ENCODE measurements at places on chromosomes 4 and X. TPM values are rescaled to one million over a fixed set of nuclear protein-coding genes. Genes with fewer than 3 reads are reported as not detected.

The NDNF gene
- not detected for total RNA-seq

DNA sequence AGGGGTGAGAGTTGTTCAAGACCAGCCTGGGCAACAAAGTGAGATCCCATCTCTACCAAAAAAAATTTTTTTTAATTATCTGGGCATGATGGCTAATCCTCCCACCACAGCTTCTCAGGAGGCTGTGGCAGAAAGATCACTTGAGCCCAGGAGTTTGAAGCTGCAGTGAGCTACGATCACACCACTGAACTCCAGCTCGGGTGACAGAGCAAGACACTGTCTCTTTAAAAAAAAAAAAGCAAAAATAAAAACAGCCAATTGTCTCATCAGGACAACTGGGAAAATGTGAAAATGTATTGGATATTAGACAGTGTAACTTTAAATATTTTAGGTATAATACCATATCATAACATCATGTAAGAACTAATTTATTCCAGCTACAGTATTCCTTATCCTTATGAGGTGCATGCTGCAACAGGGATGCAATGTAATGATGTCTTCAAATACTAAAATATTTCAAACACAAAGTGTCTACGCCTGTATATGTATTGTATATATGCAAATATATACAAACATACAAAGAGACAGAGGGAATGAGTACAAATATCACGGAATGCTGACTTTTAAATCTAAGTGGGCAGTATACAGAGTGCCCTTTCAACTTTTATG lies 17.2 kb downstream of the FAM13A start:
- no peak for DNase-seq

DNA sequence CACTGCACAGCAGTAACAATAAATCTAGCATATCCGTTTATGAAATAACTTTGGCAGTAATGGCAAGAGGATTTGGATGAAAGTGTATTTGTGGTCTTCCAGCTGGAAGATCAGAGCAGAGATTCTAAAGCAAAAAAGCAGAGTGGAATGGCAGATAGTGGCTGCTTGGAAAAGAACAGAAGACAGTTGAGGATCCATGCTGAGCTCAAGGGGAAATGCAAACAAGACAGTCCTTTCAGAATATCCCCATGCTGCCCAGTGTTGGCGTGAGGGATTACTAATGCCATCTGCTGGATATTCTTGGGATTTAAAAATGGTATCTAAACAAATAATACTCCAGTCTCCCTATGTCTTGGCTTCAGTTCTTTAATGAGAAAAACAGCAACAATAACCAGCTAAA lies 629.1 kb upstream of the ATOH1 start:
- DNase-seq: no peak

The HERC6 gene
- total RNA-seq: 5.3 TPM

The MAGED4 gene
- total RNA-seq: not detected

GRCh38 chr4:118180776-118181175 lies 146.5 kb downstream of the NDST3 start:
- no peak for DNase-seq

DNA sequence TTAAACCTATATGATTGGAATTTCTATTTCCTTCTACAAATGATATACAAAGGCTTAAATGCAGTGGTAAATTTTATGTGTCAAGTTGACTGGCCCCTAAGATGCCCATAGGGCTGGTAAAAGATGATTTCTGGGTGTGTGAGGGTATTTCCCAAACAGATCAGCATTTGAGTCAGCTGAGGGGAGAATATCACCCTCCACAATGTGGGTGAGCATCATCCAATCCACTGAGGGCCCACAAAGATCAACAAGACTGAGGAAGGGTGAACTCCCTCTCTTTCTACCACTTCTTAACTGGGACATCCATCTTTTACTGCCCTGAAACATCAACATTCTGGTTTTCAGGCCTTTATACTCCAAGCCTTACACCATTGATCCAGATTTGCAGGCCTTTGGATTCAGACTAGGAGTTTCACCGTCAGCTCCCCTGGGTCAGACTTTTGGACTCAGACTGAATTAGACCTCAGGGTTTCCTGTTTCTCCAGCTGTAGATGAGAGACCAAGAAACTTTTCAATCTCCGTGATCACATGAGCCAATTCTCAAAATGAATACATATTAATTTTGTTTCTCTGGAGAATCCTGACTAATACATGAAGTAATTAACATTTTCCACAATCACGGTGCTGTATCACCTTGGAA lies 1020.7 kb upstream of the SLIT2 start:
- no peak for DNase-seq

- no peak for DNase-seq
These were observed 144.8 kb downstream of the ARAP2 start for GRCh38 chr4:36099509-36099908.

DNA sequence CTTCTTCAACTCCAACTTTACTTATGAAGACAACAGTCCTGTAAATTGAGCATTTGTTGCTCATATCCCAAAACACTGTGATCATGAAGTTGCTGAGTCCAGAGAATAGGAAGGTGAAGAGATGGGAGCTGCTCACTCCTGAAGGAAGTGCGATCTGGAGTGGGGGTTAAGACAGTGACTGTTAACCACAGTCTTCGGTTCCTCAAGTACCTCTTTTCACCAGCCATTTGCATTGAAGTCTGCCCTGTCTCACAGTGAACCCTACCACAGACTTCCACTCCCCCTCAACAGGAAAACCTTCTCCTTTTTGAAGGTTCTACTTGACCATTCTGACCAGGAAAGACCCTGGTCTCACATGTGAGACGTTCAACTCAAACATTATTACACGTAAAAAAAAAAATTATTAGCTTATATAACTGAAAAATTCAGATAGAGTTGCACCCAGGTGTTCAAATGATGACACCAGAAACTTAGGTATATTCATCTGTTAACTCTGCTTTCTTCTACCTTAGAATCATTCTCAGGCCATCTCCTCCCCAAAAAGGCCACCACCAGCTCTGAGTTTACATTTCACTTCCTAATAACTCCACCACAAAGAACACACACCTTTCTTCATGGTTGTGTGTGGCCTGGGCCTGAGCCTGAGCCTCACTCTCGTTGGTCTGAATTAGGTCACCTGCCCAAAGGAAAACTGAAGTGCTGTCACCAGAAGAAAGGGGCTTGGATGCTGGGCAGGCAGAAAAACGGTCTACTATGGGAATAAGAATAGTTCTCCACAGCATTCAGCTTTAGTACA lies 199.2 kb downstream of the DCTD start:
- DNase-seq: no peak

The TASL gene
- 5.1 TPM for total RNA-seq

GRCh38 chrX:106302304-106302703 lies 134.2 kb downstream of the PWWP3B start:
- DNase-seq: no peak

The MAGEA10 gene
- not detected for total RNA-seq

The CCDC158 gene
- total RNA-seq: not detected

The MAGEA2 gene
- not detected for total RNA-seq

The PITX2 gene
- 0.09 TPM for total RNA-seq

The TMEM35A gene
- total RNA-seq: not detected

GRCh38 chr4:42278709-42279324 lies 118.5 kb upstream of the SHISA3 start:
- no peak for DNase-seq

The ARMCX1 gene
- 0.14 TPM for total RNA-seq

The TAB3 gene
- total RNA-seq: 21.9 TPM

DNA sequence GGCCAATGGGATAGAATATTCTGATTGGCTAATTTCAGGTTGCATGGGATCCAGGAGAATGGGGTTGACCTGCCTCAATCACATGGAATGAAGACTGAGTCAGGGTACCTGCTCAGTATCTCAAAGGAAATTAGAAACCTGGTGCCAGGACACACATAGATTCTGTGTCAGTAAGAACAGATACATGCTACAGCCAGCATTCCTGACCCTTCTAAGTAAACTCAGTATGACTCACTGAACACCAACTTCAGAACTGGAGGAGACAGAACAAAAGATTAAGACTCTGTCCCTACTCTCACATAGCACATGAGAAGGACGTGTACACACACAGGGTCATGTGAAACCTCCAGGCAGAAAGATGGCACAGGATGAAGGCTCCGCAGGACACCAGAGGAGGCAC lies 54.5 kb downstream of the FAM184B start:
- no peak for DNase-seq

The MEPE gene
- not detected for total RNA-seq

All from activated CD4-positive, alpha-beta T cell treated with anti-CD3 and anti-CD28 coated beads, Interleukin-2, amount 10 ng/mL, durations not matched to agents 24 days and 14 days (primary cell).